ENCODE measurements at places on chromosomes 4 and X.

DNA sequence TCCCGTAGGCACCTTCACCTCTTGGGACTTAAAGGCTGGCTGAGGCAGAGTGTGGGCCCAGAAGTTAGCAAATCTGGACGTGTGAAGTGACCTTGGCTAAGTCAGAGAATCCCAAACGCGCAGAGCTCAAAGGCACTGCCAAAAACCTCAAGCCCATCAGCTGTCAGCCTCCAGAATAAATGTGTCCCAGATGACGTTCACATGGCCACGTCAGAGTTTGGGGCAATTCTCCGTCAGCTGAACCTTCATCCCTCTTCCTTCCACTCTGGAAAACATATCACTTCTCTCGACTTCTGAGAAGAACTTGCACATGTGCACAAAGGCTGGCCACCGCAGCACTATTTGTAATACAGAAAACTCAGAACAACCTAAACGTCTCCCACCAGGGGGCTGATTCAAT is 35.7 kb upstream of the APLN start:
- no peak for DNase-seq

DNA sequence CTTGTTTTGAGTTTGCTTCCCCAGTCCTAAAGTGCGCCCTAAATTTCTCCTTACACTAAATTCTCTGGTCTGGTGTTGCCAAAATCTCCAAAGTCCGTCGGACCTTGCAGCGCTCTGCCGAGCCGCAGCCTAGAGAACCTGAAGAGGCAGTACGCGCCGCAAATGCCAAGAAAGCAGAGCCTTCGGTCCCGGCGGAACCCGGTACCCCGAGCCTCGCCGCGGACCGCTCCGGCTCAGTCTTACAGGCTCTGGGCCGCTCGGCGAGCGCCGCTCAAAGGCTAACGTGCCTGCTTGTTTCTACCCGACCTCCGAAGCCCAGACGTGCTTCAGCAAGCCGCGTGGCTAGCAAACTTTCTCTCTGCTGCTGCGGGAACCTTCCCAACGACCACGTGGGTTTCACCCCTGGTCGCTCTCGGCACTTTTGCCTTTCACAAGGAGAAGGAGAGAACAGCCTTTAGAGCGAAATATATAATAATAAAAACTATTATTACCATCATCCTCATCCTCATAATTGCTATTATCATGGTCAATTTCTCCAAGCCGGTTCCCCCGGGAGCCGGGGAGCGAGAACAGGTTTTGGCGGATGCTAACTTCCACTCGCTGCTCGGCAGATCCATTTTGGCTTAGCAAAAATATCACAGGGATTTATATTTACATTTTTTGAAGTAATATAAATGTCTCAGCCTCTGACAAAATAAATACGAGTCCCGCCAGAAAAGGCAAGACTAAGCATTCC is 2.2 kb upstream of the HTR2C start:
- DNase-seq = no peak

- DNase-seq = no peak
These were observed 35.3 kb upstream of the TENM3 start for GRCh38 chr4:182207830-182208396.

DNA sequence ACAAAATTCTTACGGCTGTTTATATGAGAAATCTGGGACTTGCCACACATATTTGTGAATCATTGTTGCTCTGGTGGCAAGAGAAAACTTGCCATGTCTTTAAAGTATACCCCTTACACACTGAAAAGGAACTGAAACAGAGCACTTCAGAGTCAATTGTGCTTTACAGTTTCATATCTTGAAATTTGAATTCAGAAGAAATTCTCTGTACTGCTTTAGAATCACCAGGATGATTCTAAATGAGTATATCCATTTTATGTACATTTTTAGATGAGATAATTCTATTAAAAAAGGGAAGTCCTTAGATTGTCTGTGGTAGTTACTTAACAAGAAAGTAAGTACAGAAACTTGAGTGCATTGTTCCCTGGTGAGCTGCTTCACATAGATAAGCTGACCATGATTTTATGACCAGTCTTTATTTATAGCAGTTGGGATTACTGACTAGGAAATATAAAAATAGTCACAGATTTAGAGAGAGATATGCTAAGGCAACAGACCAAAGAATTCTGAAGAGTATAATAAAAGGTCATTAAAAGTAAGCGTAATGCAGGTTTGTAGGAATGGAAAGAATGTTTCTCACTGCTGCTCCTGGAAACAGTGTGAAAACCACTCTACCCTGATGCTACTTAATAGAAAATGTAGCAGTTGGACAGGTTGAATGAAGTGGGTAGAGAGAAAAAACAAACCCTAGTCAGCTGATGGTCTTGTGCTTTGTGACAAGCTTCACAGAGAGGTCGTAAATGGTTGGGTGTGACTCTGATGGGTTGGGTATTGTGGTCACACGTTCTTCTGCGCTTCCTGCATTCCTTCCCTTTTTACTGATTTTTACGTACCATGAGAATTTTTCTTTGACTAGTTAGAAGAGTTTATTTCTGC is 41.0 kb downstream of the FNIP2 start:
- peak; percentile 80 for DNase-seq

- no peak for DNase-seq
These were observed 12.7 kb downstream of the SLC2A9 start for GRCh38 chr4:10008609-10009005.

Measured in dermis blood vessel endothelial cell (primary cell).